Hypothalamus (tissue), 51 donors: ENCODE measurements at places on chromosomes 2 and 18.

GRCh38 chr2:199457147-199458008 lies at the start of gene SATB2:
SATB2 (minus strand) TSS chr2:199457939; CDS start chr2:199456037, 1,902 bp downstream.
- DNase-seq: no peak

GRCh38 chr2:43524177-43524965 lies 71.5 kb downstream of the THADA start:
- no peak for DNase-seq

GRCh38 chr2:169225906-169226305 lies 136.4 kb downstream of the LRP2 start:
- DNase-seq: no peak

DNA sequence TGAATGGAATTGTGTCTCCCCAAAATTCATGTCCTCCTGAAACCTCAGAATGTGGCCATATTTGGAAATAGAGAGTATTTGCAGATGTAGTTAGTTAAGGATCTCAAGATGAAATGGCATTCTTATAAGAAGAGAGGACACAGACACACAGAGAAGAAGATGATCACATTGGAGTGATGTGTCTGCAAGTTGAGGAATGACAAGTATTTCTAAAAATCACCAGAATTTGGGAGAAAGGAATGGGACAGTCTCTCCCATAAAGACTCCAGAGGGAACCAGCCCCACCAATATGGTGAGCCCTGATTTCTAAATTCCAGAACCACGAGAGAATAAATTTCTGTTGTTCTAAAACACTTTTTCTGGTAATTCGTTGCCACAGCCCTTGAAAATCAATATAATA lies 166.3 kb downstream of the C1D start:
- no peak for DNase-seq

DNA sequence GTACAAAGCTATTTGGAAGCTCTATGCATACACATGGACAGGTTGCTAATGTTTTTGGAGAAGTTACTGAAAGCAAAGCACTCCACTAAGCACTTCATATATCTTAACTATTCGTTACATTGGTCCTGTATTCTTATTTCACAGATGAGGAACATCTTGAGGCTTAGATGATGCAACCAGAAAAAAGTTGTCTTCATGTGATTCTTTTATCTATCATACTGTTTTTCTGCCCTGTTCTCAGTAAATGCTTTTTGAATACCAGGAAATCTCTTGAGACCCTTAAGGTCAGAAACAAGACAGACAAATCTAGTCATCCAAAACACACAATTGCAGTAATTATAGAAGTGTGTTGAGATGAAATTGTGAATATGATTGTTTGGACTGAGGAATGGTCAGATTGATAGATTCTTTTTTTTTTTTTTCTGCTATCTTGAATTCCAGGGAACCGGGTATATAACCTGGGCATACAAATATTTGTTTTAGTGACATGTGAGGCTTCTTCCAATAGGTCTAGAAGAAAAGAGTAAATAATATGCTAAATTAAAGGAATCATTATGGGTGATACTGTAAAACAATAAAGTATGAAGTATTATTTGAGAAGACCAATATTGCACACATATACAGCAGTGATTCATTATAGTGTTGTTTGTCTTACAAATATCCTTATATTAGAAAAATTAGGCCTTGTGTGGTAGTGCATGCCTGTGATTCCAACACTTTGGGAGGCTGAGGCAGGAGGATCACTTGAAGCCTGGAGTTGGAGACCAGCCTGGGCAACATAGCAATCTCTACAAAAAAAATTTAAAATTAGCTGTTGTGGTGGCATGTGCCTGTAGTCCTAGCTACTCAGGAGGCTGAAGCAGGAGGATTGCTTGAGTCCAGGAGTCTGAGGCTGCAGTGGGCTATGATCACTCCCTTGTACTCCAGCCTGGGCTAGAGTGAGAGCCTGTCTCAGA lies 33.7 kb downstream of the EHBP1 start:
- DNase-seq: no peak

- DNase-seq: no peak
Observed at GRCh38 chr2:239895669-239896068, 129.5 kb downstream of the NDUFA10 start.

GRCh38 chr2:130332271-130333073 lies 10.2 kb upstream of the IMP4 start:
- DNase-seq: peak; percentile 21

- DNase-seq: no peak
Observed at GRCh38 chr18:61360404-61361383, 27.5 kb downstream of the CDH20 start.

GRCh38 chr2:101339266-101339880 lies 30.9 kb upstream of the RNF149 start:
- no peak for DNase-seq

DNA sequence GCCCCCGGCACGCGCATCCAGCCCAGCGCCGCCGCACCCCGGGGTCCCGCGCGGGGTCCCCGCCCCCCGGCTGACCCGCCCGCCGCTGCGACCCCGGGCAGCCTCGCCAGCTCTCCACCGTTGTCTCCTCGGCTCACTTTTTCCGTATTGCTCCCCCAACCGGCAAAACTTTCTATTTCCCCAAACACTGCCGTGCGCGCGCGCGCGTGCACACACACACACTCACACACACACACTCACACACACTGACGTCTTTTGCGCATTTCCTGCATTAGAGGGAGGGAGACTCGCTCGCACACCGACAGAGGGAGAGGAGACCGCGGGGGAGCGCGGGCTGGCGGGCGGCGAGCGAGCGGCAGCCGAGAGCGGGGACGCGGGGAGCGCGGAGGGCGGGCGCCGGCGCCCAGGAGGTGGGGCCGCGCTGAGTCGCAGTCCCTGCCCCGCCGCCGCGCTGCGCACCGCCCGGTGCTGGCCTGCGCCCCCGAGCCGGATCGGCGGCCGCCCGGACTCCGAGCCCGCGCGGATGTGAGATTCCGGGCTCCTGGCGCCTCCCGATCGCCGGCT lies 542 bp upstream of the PRKCE start:
- peak; percentile 85 for DNase-seq

DNA sequence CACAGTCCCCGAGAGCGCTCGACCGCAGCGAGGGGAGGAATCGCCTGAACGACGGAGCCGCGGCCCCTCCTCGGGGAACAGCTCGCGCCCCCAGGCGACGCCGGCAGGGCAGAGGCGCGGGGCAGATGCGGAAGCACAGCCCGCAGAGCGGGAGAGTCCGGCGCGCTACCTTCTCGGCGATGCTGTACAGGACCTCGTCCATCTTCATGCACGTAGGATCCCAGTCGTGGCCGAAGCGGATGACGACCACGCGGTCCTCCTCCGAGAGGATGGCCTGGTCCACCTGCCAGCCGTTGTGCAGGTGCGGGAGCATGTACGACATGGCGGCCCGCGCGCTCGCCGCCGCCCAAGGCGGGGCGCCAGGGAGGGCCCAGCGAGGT lies 302 bp downstream of the TXNL4A start:
- DNase-seq: no peak

DNA sequence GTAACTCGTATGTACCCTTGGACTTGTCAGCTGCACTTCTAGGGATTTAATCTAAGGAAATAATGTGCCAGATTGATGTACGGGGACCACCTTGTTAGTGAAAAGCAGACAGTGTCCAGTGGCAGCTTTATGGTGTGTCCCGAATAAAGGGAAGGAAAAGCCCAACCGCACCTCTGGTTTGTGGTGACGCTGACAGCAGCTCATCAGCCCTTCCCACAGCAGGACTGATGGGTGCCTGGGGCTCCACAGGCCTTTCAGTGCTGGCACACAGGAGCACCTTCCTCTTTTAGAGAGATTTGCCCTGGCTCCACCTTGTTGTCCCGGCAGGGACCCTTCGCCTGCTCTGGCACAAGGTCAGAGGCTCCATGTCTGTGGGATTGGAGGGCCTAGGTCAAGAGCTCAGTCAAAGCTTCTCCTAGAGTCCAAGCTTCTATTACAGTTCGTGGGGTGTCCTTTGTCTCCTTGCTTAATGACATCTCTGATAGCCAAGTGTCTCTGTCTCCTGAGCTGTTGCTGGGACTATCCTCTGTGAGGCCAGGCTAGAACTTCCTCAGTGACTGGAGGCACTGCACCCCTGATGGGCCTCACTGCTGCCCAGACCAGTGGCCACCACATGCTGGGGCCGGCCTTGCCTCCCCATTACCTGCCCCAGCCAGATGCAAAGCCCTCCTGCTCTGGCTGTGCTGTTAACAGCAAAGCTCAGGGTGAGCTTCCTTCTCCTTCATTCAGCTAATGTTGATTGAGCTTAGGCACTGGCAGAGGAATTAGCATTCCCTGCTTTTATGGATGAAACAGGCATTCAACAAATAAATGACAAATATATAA lies 33.0 kb upstream of the SCLY start:
- no peak for DNase-seq

DNA sequence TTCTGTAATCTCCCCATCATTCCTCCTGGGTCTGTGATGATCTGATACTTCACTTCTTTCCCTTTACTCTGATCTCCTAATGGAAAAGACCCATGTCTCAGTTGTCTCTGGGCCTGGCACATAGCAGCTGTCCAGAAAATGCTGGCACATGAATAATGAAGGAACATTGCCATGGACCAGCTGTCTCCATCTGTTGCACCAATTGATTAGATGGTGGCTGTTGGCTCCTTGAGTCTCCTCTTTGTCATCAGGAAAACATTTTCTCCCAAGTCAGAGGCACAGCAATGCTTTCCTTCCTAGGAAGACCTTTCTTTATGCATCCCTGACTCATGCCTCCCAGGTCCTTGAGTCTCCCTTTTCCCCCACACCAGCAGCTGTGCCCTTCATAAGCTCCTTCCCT lies 286.2 kb upstream of the CXCR4 start:
- no peak for DNase-seq
